ENCODE measurements at places on chromosomes 6 and 20.

DNA sequence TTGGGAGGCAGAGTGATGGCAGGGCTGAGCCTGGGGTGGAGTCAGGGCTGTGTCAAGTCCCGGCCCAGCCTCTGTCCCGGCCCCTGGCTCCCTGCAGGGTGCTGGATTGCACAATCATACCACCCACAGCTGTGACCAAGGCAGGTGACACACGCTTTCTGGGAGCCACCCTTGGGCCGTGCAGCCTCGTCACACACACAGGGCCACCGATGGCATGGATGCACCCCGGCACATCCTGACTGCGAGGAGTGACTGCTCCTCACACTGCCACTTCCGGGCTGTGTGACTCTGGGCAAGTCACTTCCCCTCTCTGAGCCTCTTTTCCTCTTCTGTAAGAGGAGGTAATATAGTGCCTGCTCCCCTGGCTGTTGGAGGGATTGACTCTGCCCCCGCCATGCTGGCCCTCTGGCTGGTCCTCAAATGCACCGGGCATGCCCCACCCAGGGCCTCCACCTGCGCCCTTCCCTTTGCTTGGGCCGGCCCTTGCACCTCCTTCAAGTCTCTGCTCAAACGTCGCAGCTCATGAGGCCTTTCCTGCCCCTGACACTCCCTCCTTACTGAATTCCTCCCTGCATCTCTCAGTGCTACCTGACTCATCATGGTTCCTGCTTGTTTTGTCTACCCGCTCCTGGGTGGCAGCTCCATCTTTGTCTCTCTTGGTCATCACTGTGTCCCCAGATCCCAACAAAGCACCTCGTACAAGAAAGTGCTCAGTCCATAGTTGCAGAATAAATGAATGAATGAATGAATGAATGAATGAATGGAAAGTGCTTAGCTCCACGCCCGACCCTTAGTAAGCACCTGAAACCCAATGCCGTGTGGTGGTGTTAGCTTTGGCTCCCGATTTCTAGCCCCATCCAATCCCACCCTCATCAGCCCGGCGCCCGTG, 93.5 kb downstream of the CEBPB start:
- DNase-seq: peak; percentile 40

- DNase-seq: no peak
Measured at GRCh38 chr6:21582651-21583050, 10.9 kb upstream of the SOX4 start.

GRCh38 chr6:30074331-30075093, 1.1 kb downstream of the RNF39 start:
- peak; percentile 27 for DNase-seq

DNA sequence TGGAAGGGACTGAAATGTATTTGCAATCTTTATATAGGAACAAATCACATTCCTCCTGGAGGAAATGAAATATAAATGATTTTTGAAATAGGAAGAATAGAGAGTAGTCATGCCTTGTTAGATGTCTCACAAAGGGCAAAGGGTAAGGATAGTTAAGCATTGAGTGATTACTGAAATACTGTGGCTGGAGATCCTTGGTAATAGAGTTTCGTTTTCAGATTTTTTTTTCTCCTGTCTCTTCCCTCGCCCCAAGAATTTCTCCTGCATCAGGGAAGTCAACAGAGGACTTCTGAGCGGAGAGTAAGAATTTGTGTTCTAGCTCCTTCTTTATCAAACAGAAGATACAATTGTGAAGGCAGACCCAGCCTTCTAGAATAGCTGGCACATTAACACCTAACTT, 79.4 kb downstream of the PLCB4 start:
- DNase-seq: no peak

- no peak for DNase-seq
Measured at GRCh38 chr6:82097676-82098075, 149.9 kb downstream of the IBTK start.

- no peak for DNase-seq
Measured at GRCh38 chr20:58553166-58553696, 38.0 kb upstream of the APCDD1L start.

DNA sequence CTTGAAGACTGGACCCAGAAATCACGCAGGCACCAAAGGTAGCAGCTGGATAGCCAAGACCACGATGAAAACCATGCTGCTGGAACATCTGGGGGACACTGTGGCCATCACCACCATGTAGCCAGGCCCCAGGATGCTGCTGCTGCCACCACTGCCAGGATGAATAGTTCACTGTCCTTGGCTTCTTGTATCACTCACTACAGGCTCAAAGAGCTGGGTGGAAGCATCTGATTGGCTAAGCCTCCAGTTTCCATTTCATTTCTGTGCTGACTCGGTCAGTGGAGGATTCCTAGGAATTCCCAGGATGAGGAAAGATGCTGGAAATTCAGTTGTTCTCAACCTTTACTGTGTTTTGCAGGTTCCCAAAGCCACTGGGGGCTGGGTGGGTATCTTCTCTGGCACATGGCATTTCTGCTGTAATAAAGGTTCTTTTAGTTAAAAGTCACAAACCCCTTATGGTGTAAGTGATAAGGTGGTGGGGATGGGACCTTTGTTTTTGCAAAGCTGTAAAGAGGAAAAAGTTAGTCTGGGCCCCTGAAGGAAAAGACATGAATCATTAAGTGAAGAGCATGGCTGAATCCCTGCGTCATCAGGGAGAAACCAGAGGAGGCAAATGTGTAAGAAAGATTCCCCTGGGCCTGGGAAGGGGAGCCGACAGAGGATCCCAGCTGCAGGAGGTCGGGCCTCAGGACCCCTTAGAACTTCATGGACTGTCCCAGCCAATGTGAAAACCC, 75.6 kb upstream of the RNF24 start:
- DNase-seq: peak; percentile 5

- no peak for DNase-seq
Measured at GRCh38 chr6:43771210-43771857, 1.3 kb downstream of the VEGFA start.

GRCh38 chr6:148898376-148899014, 151.7 kb downstream of the UST start:
- DNase-seq: no peak

- no peak for DNase-seq
Measured at GRCh38 chr6:140385679-140386078, 1011.2 kb upstream of the CITED2 start.

GRCh38 chr6:77010931-77011542, 452.3 kb downstream of the HTR1B start:
- no peak for DNase-seq

- DNase-seq: no peak
Measured at GRCh38 chr6:137543114-137543513, 48.9 kb upstream of the OLIG3 start.

GRCh38 chr20:14127514-14128223, 132.4 kb downstream of the MACROD2 start:
- no peak for DNase-seq

DNA sequence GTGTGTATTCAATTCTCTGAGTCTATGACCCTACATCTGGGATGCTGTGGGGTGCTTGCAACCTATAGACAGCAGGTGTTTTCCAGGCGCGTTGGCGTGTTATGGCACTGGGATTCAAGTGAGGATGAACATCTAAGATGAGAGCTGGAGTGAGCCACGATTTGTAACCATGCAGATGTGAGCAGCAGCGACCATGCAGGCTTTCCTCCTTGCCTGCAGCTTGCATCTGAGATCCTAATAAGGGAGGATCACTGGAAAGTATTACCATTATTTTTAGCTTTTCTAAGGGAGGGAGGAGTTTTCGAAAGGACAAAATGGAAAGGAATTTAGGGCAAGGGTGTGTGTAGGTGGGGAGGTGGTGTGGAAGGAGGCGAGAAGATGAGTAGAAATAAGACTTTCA, 216.7 kb downstream of the ATXN1 start:
- no peak for DNase-seq

- no peak for DNase-seq
Measured at GRCh38 chr6:64489763-64490162, 854.2 kb downstream of the PHF3 start.

GRCh38 chr6:4355241-4355640, 219.9 kb upstream of the ECI2 start:
- DNase-seq: peak; percentile 32

DNA sequence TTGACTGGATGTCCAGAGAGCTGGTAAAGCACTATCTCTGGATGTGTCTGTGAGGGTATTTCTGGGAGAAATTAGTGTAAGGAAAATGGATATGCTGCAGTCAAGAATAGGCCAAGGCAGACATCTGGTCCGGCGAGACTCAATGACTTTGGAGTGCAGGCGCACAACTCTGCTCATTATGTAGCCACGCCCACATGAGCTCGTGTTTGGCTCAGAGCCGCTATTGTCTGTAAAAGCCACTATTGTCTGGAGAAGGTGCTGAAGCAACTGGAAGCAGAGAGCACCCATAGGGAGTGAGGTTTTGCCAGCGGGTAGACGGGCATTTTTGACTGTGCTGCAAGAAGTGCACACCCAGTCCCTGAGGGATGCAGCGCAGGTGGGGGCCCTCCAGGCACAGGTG, 305.0 kb upstream of the POU3F2 start:
- DNase-seq: no peak

GRCh38 chr6:133767357-133767970, 121.4 kb upstream of the TCF21 start:
- peak; percentile 3 for DNase-seq

DNA sequence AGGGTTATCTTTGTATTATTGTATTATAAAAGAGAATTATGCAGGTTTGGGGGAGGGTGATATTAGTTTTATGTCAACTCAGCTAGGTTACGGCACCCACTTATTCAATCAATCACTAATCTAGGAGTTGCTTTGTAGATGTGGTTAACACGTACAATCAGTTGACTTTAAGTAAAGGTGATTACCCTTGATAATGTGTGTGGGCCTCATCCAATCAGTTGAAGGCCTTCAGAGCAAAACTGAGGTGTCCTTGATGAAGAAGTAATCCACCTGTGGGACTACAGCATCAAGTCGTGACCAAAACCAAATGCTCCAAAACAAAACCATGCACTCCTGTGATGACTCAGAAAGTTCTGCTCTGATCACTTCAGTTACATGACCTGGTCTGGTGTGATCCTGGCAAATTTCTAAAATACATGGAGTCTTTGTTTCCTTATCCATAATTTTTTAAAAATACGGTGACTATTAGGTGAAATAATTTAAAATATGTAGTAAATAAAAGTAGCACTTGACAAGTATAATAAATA, 114.1 kb downstream of the IYD start:
- no peak for DNase-seq

- DNase-seq: no peak
Measured at GRCh38 chr6:119430805-119431204, 81.2 kb upstream of the MAN1A1 start.

GRCh38 chr6:170181338-170181690, 109.6 kb downstream of the DLL1 start:
- no peak for DNase-seq

DNA sequence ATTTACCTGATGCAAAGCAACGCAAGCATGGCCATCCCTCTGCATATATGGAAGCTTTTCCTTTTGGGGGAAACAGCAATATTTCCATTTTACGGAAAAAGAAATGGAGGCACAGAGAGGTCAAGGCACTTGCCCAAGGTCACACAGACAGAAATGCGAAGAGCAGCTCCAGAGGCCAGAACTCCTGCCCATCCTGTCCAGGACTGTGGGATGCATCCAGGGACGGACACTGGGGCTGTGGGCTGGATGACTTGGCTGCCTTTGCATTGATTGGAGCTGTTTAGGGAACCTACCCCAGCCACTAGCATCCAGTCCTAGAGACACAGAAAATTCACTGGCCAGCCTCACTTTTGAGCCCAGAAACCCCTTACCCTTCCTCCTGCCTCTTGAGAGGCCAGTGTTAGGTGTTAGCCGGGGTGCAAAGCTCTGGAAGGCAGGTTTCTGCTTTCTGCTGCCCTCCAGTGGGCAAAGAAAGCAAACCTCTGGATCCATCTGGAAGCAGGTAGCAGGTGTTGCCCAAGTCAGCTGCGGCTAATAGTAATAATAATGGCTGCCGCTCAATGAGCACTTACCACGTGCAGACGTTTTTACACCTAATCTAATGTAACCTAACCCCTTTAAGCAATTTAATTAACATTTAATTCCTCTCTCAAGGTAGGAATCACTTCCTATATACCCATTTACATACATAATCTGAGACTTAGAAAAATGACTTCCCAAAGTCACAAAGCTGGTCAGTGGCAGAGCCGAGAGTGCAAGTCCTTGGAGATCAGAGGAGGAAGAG, 31.7 kb upstream of the CCN5 start:
- no peak for DNase-seq

- no peak for DNase-seq
Measured at GRCh38 chr20:54209216-54209813, 1.4 kb downstream of the PFDN4 start.

DNA sequence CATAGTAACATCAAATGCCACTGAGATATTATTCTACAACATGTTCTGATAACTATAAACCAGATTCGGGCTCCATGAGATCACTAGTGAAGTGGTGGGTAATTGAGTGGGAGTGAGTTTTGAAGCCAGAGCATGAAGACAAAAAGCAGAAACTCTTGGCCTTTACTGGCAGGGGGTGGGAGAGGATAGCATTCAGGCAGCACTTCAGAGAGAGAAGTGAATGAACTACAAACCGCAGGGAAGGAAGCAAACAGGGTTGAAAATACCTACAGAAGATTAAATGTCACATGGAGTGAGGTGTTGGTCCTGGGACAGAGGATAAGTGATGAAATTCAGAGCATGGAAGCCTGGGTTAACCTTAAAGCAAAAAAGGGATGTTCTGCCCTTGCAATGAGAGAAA, 250.0 kb downstream of the EPM2A start:
- no peak for DNase-seq

DNA sequence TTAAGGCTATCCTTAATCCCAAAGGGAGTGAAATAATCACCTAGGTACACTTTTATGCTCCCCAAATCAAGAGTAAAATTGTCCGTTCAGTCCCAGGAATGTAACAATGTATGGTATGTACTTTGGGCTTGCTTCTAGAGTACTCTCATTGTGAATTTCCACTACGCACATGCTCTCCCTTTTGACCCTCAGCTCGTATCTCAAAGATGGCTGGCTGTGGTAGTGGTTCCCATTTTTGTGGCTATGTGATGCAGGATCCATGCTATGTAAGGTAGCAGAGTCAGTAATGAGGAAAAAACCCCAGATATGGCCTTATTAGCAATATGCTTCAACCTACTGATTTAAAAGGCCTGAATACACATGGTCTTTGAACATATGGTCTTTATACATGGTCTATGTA, 133.7 kb downstream of the DST start:
- no peak for DNase-seq

GRCh38 chr6:147023148-147023547, 181.1 kb upstream of the STXBP5 start:
- no peak for DNase-seq

DNA sequence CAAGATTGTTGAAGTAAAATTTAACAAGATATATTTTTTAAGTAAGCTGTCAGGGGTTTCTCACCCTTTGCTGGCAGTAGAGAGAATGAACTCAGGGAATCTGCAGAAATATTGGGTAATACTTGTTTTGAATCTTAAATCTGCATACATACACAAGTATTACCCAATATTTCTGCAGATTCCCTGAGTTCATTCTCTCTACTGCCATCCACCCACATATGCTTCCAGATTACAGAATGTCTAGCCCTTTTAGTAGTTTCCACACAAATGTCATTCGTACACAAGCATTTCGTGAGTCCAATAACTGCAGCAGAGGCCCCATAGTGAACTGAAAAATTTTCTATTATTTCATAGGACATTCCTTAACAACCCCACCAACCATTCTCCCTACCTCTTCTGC, 69.6 kb upstream of the TNFRSF21 start:
- no peak for DNase-seq

- DNase-seq: peak; percentile 42
Measured at GRCh38 chr20:36919715-36920333, 31.7 kb downstream of the SAMHD1 start.

Data from H4 (cell line).